NCI-H2171 (cell line): ENCODE measurements at places on chromosomes 16 and 17.

- DNase-seq = no peak
These were observed 210.0 kb upstream of the GSE1 start for GRCh38 chr16:85402910-85403692.

DNA sequence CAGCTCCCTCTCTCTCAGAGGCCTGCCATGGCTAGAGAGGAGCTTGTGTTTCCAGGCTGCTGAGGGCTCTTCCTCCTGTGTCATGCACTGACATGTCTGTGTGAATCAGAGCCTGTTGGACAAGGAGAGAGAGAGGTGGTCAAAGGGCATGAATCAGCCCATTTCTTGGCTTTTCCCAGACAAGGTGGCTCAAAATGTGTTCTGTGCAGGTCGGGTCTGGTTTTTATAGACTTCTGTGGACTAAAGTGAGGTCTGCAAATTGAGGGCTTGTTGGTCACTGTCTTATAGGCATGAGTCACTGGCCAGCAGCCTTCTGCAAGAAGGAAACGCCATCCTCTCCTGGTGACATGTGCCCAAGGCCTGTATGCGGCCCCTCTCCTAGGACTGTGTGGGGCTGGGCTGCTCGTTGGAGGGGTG, 97.9 kb downstream of the FOXL1 start:
- no peak for DNase-seq

DNA sequence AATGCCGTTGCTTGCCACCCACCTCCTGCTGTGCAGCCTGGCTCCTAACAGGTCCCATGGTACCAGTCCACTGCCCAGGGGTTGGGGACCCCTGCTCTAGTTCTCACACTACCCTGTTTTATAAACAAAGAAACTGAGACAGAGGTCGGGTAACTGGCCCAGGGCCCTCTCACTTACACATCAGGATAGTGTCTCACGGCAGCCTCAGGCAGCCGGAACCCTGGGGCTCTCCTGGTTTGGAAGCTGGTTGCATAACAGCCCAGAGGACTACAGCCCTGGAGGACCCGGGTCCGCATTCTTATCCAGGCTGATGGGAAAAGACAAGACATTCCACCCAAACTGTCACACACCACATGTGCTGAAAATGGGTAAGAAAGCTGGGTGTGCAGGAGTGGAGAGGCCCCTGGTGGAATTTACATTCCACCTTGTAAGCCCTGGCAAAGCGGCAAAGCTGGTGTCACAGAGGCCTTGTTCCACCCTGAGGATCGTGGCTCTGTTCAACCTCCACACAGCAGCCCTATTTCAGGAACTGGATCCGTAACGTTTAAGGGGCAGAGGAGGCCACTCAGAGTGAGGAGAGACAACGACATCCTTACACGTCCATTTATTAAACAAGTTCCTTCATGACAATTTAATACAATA, 9.8 kb downstream of the CMTM3 start:
- no peak for DNase-seq

GRCh38 chr16:2946649-2947048, 17.4 kb upstream of the KREMEN2 start:
- DNase-seq = no peak

DNA sequence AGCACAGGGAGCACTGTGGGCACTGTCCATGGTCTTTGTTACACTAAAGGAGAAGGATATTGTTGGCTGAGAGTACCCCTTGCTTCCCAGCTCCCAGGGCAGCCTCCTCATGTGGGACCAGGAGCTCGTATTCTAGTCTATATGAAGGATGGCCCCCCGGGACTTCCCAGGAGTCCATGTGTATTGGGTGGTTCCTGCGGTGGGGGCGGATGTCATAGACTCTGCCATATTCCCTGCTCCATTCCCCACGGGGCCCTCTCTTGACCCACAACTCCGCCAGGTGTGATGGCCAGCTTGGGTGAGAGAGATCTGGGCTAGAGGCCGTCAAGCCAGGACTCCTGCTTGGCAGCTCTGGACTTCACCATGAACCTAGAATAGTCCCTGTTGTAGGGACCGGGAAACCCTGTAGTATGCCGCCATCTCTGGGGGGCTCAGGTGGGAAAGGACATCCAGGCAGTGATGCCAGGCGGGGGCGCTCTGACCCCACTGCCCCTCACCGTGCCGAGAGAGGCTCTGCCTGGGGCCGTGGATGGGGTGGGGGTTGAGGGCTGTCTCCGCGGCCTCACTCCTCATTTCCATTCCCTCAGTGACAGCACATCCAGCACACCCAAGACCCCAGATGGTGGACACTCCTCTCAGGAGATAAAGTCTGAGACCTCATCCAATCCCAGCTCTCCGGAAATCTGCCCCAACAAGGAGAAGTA, 37.8 kb downstream of the OR1D5 start:
- DNase-seq = no peak
